ENCODE measurements at places on chromosomes 2 and 18.

DNA sequence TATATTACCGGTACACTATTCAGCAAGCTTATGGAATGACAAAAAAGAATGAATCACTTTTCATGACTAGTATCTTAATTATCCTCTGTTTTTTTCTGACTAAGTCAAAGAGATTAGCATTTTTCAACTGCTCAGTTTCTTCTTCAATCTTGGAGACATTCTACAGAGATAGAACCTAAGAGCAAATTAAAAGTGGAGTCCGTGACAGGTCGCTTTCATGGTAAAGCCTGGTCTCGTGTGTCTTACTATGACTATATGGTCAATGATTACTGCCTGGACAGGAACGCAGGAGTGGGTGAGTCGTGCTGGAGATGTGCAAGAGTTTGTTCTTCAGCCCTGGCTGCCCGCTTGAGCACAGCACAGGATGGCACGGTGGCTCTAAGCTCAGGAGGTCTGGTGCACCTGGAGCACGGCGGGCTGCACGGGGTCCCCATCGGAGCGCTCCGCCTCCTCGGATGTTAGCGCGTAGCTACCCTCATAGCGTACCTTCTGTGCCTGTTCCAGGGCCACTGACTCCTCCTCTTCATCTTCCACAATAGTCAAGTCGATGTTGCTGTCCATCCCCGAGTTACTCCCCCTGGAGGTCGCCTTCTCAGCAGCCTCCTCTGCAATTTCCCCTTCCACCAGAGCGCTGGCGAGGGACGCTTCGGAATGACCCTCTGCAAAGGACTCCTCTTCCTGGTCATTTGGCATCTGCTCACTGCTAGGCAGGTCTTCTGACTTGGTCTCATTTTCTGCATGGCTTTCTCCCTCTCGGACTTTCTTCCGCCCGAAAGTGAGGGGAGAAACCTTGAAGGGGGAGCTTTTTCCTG lies 11.1 kb downstream of the CAVIN2 start:
- no peak for DNase-seq

GRCh38 chr2:70513738-70514137 lies 39.9 kb downstream of the TGFA start:
- no peak for DNase-seq

DNA sequence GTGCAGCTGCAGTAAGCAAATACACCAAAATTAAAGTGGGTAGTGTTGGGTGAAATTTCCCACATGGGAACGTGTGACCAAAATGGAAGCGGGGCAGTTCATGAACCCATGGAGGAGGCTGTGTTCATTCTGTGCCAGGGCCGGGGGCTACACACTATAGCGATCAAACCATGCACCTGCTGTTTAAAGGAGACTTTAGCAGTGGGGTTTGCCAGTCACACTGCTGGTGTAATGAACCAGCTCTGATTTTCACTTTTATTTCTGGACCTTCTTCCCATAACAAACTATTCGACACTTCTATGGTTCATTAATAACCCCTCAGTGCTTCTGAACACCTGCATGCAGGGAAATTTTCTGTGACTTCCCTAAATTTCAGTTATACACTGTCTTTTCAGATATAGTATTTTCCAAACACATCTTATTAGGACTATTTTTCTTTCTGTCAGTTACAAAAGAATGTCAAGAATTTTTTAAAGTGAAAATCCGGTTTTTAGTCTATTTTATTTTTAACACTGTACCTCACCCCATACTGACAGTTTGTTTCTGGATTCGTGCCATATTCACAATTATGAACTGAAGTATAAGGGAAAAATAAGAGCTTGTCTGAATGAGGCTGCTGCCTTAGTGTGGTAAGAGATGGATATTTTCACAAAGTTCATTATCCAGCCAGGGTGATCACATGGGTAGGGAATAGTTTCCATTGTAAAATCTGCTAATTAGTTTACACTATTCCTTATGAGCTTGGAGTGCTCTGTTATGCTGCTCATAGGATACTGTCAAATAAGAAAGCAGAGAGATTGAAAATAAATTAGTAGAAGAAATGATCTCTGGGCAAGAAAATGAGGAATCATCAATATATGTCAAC lies 111.3 kb upstream of the CAVIN2 start:
- no peak for DNase-seq

- no peak for DNase-seq
Measured at GRCh38 chr2:230225486-230225885, at the start of gene SP140. Gene SP140 (plus strand): TSS chr2:230225736. CDS start chr2:230225845, 109 bp downstream.

DNA sequence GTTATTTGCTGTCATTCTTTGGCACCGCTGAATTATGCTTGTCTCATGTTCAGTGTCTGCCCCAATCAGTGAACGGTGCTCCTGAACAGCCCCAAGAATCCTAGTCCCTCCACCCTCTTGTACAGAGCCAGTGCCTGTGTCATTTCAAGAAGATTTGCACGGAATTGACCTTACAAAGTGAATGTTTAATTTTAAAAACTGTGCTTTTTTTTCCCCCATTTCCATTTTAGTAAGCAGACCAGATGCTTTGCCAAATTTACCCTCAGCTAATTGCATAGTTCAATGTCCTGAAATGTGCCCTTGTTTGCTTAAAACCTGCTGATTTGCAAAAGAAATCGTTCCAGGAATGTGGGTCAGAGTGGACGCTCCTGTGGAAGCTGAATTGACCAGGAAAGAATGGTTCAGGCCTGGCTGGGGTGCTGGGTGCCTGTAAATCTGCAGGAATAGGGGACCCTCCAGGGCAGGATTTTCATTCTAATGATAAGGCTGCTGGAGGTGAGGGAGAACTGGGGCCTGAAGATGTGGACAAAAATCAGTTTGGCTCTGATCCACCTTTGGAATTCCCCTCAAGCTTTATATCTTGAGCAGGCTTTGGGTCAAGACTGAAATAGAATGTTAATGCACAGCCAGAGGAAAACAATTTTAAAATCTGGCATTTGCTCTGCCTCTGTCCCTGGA lies 20.1 kb downstream of the TMEM17 start:
- no peak for DNase-seq

DNA sequence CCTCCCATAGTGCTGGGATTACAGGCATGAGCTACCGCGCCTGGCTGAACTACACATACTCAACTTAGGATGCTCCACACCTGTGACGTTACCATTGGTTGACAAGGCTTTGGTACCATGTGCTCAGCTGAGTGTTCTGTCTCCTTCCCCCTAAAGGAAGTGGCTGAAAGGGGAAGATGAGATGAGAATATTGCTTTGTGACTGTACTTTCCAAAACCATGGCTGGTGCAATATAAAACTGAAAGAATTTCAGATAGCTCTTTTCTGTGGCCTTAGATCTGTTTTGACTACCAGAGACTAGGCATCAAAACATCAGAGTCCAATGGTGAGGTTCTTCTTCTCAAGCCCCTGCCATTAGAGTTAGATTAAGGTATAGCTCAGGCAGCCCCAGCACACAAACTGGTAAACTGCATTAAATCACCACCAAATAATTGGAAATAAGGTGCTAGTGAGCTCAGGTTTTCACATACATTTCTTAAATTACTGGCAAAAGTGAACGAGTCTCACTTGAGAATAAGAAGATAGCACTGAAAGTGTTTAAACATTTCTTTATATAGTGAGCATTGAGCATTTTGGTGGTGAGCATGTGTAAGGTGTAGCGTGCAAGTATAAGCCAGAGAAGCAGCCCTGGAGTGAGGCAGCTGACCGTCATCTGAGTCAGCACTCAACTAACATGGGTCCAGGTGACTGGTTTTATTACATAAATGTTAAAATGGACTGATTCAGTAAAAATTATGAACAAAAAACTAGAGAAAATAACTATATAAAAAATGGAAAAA lies 113.5 kb upstream of the FZD5 start:
- no peak for DNase-seq

- DNase-seq: no peak
Measured at GRCh38 chr2:15836689-15837610, 103.4 kb upstream of the MYCN start.

DNA sequence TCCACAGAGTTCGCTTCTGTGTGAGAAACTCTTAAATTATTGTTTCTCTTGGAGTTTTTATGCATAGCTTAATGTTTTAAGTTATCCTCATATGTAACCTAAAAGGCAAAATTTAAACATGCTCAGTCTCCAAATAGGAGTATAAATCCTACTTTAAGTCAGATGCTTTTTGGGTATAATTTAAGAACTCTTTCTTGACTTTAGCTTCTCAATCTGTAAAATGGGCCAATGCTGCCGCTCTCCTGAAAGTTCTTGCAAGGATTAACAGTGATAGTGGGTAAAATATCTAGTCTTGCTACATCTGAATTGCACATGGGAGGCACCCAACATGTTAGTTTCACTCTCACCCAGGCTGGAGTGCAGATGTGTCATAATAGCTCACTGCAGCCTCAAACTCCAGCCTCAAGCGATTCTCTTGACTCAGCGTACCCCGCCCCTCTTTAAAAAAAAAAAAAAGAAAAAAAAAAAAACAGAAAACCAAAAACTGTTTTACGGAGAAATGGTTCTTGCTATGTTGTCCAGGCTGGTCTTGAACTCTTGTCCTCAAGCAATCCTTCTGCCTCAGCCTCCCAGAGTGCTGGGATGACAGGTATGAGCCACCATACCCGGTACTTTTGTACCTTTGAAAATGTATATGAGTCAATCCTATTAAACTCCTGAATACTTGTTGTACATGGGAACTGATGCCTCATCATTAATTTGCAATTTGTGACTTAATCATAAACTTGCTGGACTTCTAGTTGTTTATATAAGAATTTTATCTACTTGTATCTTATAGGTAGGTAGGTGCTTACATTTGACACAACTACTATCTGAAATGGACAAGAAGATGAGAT lies 1.8 kb downstream of the FBXO48 start:
- DNase-seq: no peak

DNA sequence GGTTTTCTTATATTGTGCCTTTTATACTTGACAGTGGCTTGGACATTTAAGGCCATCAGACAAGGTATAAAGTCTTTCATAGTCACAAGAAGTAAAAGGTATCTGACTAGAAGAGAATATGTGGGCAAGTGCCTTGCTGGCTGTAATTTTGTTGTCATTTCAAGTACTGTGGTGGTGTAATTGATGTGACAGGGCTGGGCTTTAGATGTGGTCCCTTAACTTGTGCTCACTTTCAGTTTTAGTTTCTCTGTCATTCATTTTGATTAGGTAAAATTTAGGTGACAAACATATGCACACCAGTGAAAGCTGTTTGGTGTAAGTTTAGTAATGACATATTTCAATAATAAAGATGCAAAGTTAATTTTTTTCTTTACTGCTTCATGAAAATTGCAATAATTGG lies 31.2 kb upstream of the TBR1 start:
- DNase-seq: no peak

GRCh38 chr18:58408665-58409064 lies 220.2 kb downstream of the ALPK2 start:
- DNase-seq: no peak

DNA sequence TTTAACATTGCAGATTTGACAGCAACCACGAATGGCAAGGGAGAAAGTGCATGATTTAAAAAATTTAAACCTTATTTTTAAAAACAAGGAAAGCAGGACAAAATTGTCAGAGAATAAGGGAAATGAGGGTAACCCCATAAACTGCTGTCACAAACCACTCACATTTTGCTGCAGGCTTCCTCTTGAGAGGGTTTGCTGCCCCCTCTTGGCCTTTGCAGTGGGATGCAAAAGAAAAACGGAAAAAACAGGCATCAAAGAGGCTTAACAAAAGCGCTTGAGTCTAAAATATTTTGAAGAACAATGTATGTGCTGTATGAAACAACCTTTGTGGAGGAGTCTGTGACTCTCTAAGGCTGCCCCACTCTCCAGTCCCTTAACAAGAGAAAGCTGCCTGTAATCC lies 91.6 kb downstream of the TMX3 start:
- DNase-seq: peak; percentile 50

GRCh38 chr2:216006164-216006663 lies 7.1 kb downstream of the MREG start:
- peak; percentile 62 for DNase-seq

GRCh38 chr18:75230163-75231052 lies 19.8 kb downstream of the TSHZ1 start:
- no peak for DNase-seq

DNA sequence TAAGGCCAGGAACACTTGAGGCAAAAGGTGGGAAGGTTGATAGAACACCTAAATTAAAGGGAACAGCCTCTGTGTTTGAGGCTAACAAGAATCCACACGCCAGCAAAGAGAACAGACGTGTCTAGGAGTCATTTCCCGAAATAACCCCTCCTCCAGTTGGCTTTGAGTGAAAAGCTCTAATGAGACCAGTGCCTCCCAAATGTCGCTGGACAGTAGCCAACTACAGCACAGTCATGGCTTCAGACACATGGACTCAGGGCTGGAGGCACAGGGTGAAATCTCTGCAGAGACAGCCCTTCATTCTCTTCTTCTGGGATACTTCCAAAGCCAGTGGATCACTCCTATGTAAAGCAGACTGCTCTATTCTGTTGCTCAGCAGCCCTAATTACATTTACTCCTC lies 49.6 kb downstream of the SOWAHC start:
- DNase-seq: peak; percentile 63

DNA sequence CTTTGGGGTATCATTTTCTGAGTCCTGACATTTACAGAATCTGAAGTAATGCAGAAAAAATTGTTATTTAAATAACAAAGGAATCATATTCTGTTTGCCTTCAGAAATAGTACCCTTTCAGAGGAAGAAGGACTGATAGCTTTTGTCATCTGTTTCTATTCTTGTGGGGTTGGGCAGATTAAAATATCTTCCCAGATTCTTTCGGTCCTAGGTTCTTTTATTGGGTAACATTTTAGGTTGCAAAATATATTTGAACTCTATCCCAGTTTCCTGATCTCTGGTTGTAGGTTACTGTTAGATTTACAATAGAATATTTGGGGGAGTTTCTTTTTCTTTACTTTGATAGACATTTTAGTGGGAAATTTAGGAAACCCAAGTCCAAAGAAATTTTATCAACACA lies 550.5 kb downstream of the SPAG16 start:
- no peak for DNase-seq

DNA sequence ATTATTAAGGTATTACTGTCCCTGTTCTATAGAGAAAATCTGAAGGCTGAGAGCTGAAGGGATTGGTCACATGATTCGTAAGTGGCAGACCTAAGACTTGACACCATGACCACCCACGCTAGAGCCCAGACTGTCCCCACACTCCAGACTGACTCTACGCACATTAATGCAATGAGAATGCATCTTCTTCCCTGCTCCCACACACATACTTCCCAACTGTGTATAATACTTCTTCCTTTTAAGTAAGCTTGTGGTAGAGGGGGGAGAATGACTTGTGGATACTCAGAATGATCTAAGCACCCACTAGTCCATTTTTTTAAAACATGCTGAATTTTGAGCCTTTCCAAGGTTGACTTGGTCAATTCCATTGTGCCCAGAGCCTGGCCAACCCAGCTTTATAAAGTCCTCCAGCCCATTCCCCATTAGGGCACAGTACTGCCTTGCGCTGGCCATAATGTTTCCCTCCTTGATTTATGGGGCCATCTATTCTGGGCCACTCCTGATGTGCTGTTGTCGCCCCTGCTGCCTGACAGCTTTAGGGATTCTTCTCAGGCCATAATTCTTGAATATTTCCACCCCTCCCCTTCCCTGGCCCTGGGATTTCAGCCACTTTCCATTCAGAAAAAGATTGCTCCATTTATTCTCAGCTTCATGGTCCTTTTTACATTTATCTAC lies 28.7 kb downstream of the ALK start:
- DNase-seq: no peak

DNA sequence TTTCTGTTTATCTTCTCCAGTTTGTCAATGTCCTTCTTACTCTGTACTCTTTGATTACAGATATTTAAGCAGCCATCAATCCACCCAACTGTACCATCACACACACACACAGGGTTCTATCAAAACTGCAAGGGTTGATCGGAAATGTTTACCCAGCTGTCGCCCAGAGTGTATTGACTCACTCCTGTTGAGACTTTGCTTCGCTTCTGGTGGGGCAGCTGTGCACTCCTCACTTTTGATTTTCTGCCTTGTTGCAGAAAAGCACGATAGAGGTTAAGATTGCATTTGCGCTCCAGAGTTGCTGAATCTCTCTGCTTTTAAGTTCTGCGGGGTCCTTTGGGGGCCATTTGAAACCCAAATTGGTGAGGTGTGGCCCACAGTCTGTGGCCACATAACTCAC lies 216.2 kb downstream of the SETBP1 start:
- DNase-seq: no peak
